Heart right ventricle (tissue), 16 donors: ENCODE measurements at places on chromosomes 13 and 19. TPM values are rescaled to one million over a fixed set of nuclear protein-coding genes. Genes with fewer than 3 reads are reported as not detected.

GRCh38 chr13:73286942-73287620 is 228.3 kb downstream of the KLF5 start:
- no peak for DNase-seq

DNA sequence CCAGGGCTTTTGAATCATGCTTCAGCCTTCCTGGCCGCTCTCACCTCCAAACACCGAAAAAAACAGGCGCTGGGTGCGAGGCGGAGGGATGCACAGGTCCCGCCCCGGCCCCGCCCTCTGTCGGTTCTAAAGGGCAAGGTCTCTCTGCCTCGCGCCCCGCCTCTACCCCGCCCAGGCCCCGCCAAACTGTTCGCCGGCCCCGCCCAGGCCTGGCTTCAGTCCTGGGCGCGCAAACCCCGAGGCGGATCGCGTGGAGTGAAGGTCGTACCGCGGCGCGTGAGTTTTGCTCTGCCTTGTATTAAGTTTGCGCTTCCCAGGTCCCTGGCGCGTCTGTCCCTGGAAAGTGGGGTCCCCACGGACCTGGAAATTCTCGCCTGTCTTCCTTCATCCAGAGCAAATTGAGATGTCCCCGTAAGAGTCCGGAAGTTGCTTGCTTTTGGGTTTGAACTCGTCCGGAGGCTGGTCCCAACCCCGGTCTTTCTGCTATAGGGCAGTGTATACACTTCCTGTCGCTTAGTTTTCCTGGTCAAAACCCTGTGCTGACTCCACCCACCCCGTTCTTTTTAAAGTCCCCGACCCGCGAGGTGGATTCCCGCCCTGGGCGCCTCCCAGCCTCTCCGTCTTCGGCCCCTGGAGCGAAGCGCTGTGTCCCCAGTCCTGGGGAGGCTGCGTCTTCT is 8.4 kb downstream of the ZNF808 start:
- DNase-seq = peak; percentile 90

DNA sequence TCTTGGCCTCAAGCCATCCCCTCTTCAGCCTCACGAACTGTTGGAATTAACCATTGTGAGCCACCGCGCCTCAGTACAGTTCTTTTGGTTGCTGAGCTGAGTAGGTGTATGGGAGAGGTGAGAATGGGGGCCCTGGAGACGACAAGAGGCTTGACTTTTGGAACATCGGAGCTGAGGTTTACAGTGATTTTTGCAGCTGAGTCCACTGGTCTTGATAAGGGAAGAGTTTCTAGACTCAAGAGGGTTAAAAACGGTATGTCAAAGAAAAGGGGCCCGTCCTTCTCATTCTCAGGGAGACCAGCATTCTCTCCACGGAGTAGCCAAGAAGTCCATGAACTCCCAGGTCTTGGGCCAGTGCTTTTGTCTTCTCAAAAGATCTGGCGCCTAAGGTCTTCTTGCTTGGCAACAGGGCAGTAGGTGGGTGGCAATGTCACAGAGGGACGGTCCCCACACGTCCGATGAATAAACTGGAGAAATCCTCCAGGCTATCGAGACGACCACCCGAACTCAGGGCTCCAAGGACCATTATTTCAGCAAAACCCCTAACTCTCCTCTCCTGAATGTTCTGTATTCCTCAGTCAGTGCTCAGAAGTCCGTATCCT is 6.4 kb upstream of the QTRT1 start:
- no peak for DNase-seq

DNA sequence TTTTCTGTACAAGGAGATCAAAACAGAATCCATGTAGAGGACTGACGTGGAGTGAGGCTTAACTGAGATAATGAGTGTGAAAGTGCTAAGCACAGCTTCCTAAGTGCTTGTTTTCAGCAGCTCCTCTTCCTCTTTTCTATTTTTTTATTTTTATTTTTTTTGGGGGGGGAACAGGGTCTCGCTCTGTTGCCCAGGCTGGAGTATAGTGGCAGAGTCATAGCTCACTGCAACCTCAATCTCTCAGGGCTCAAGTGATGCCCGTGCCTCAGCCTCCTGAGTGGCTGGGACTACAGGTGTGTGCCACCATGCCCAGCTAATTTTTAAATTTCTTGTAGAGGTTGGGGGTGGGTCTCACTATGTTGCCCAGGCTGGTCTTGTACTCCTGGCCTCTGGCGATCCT is 5.6 kb upstream of the FOSB start:
- no peak for DNase-seq

GRCh38 chr13:98800078-98800477 is 47.6 kb upstream of the SLC15A1 start:
- no peak for DNase-seq

DNA sequence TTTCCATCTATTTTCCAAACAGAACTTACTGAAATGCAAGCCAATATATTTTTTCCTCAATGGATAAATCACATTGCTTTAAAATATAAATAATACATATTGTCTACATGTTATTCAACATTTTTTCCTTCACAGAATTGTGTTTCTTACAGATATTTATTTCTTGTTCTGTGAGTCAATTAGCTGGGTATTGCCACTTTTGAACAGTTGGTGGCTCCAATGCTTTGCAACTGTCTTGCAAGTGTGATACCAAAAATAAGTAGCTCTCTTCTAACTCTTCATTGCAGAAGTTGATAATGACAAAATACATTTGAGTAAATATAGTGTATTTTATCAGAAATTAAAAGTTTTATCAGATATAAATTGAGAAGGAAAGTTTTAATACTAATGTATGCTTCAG is 17.1 kb upstream of the GPC5 start:
- DNase-seq = no peak

GRCh38 chr13:76696370-76696769 is 189.8 kb downstream of the KCTD12 start:
- DNase-seq = no peak

GRCh38 chr19:12899891-12900518 is 9.0 kb downstream of the GCDH start:
- DNase-seq = no peak

- DNase-seq = no peak
Observed at GRCh38 chr19:54431255-54431838, 16.1 kb downstream of the TTYH1 start.

- no peak for DNase-seq
Observed at GRCh38 chr13:67148161-67148571, 82.0 kb downstream of the PCDH9 start.

DNA sequence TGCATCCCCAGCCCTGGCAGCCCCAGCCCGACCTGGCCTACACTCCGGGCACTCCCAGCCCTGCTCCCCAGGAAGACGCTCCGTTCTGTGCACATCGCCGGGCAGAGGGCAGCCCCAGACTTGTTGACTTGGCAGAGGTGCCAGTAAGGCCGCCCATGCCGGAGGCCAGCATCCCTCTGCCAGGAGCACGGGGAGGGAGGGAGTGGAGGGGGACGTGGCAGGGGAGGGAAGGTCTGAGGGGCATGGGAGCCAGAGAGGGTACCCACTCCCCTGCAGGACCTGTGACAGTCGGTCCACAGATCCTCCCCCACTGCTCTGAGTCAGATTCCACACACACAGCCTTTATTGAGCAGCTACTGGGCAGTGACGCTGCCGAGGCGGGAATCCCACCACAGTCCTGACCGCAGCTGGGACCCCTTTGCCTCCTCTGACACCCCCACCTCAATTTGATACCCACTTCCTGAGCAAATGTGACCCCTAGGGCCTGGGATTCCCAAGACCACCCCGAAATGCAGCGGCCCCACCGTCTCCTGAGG is 1.9 kb upstream of the NKPD1 start:
- DNase-seq = no peak

- peak; percentile 56 for DNase-seq
Observed at GRCh38 chr19:58181902-58182576, 822 bp upstream of the ZNF274 start.

GRCh38 chr13:48708764-48709163 is 55.0 kb downstream of the CYSLTR2 start:
- DNase-seq = no peak

DNA sequence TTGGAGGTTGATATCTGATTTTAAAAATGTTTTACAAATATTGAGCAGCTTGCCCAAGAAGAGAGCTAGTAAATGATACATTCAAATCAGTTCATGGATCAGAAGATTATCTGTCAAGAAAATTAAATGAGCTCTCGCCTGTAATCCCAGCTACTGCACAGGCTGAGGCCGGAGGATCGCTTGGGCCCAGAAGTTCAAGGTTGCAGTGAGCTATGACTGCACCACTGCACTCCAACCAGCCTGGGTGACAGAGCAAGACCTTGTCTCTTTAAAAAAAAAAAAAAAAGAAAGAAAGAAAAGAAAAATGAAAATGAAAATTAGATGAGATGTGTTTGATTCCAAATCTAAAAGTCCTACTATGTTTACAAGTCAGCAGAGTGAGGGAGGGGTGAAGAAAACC is 2.4 kb downstream of the SPART start:
- DNase-seq = no peak

GRCh38 chr13:29195456-29195855 is 375.3 kb downstream of the MTUS2 start:
- no peak for DNase-seq

- no peak for DNase-seq
Observed at GRCh38 chr19:20250121-20250520, 83.1 kb downstream of the ZNF486 start.

- no peak for DNase-seq
Observed at GRCh38 chr19:42068361-42068755, 1.6 kb downstream of the GRIK5 start.

GRCh38 chr19:19591133-19591825 is 27.2 kb downstream of the PBX4 start:
- no peak for DNase-seq

DNA sequence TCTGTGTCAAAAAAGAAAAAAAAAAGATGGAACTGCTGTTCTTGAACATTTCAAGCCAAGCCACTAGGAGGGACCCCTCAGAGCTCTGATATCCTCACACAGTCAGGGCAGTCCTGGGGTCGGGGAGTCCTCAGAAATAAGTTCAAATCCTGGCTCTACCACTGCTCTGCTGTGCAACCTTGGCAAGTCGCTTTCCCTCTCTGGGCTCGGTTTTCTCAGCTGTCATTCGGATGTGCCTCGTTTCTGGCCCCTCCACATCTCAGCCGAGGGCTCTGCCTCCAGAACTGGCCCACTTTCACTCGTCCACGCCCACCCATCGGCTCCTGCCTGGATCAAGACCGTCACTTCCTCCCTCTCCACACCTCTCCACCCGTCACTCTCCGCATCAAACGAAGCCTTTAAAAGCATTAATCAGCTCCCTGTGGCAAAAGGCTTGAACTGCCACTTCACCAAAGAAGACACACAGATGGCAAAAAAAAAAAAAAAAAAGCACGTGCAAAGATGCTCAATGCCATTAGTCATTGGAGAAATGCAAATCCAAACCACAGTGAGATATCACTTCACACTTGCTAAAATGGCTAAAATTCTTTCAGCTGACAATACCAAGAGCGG is 7.4 kb upstream of the ZNRF4 start:
- DNase-seq = no peak

ZNF14 gene
- total RNA-seq = 3.7 TPM

GSX1 gene
- total RNA-seq = not detected

SH2D3A gene
- total RNA-seq = 0.21 TPM

CD70 gene
- total RNA-seq = not detected

ANGPTL8 gene
- not detected for total RNA-seq

PRTN3 gene
- total RNA-seq = not detected

TMEM255B gene
- total RNA-seq = 6.6 TPM

IZUMO1 gene
- total RNA-seq = 0.12 TPM

CYP4F2 gene
- not detected for total RNA-seq

CRB3 gene
- total RNA-seq = not detected

SERPINE3 gene
- total RNA-seq = not detected

NEK5 gene
- total RNA-seq = 0.31 TPM

SPRED3 gene
- 0.28 TPM for total RNA-seq

ILF3 gene
- total RNA-seq = 112 TPM
